ENCODE measurements at places on chromosomes 16 and 17.

DNA sequence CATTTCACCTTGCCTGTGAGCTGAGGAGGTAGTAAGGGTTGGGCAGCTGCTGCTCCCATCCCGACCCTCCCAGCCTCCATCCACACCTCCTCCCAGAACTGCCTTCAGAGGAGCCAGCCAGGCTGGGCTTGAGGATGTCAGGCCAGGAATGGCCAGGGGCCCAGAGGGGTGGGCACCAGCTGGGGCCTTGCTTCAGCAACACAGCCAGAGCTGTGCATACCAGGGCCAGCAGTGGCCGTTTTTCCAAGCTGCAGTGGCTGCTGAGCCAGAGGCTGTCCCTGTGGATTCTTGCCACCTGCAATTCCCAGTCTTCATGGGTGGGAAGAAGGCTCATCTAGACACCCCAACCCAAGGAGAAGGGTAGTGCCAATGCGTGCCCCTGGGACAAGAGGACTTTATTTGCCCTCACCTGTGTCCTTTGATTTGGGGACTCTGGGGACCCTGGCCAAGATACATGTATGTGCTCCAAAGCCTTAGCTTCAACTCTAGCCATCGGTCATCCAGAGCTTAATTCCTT is 153.4 kb upstream of the SDK2 start:
- DNase-seq = no peak

DNA sequence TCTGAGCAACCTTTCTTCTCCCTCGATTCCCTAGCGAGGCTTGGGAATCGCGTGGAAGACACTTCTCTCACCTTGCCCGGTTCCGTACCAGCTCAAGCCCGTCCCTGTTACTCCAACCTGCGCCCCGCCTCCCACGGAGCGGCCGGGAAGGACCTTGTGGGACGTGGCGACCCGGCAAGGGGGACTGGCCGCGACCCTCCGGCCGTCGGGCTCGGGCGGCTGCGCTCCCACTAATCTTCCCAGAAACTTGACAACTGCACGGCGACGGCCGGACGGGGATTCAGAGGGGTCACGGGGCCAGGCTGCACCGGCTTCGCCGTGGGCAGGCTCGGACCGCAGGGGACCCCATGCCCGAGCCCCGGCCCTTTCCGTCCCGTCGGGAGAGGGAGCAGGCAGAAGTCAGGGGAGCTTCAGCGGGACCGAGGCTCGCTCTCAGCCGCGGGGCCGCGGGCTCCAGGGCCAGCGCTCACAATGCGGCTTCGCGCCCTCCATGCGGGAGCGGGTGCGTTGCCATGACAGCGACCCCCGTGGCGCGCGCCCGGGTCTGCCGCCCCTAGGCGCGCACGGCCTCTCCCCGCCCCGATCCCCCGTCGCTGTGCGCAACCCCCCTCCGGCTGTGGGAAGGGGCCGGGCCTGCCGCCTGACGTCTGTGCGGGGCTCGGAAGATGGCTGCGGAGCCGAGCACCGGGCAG is at the start of gene SGSM2:
SGSM2 (plus strand) TSS at position 650 of the 692 bp plus-strand sequence. CDS start 188 bp downstream, outside the sequence.
- DNase-seq = peak; percentile 30

- DNase-seq = no peak
These were observed 72.1 kb upstream of the RCVRN start for GRCh38 chr17:9977180-9977575.

DNA sequence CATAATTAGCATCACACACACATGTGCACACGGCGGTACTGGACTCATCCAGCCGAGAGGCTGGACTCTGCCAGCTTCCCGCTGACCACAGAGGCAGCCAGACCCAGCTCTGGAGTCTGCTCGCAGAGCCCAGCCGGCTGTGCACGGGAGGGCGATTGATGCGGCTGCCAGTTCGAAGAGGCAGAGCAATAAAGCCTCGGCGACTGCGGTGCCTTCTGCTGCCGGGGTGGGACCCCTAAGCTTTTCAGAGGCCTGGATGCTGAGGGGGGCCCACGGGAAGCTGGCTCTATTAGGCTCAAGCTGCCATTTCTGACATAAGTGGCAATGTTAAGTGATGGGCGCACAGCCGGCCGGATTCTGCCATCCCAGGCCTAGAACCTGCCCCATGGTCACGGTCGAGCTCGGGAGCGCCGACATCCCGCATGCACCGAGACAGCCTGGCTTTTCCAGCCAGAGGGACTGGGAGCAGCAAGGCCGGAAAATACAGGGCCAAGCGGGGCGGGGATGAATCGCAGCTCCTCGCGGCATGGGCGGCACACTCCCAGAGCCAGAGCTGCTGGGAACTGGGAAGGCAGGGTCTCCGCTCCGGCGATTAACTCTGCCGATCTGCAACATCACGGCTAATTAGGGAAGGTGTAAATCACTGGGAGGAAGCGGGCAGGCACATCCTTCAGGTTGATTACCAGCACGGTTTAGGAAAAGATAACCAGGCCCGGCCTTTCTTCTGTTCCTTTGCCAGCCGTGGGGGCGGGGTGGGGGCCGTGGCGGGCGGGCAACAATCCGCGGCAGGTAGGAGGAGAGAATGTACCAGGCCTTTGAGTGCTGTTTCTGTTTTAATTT is 57.7 kb downstream of the TBC1D16 start:
- DNase-seq = no peak

DNA sequence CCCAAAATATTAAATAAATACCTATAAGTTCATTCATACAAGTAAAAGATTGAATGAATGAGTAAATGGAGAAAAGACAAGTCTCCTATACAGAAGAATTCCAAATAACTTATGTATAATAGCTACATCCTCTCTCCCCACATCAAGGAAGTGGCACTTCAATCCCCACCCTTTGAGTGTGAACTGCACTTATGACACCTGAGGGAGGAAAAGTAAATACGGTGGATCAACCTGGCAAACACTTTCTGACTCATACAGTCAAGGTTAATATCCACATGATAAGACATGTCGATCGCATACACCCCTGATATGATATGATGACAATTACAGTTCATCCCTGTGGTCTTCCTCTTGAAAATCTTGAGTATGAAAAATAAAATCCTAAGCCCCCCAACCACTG is 18.0 kb downstream of the SLFN12L start:
- no peak for DNase-seq

- no peak for DNase-seq
These were observed 765 bp upstream of the ADORA2B start for GRCh38 chr17:15943971-15944758.

GRCh38 chr17:6165806-6166205 is 95.6 kb downstream of the WSCD1 start:
- no peak for DNase-seq

- peak; percentile 99 for DNase-seq
These were observed at the start of gene SRSF2 for GRCh38 chr17:76737082-76737675. SRSF2 (minus strand) TSS chr17:76737331; CDS start chr17:76737160, 171 bp downstream.

DNA sequence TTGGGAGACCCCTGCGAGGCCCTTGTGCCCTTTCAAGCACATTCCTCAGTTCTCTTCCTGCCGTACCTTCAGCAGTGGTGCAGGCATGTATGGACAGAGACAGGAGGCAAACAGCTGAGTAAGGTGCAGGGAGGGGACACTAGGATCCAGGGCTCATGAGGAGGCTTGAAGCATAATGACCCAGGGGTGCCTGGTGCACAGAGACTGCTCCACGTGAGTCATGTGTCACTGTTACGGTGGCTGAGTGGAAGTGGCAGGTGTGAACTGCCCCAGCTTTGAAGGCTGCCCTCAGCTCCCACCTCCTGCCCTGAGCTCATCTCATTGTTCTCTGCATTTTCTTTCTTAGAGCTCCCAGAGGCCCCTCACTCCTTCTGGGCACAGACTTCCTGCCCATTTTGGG is 124.8 kb downstream of the NTN1 start:
- no peak for DNase-seq

DNA sequence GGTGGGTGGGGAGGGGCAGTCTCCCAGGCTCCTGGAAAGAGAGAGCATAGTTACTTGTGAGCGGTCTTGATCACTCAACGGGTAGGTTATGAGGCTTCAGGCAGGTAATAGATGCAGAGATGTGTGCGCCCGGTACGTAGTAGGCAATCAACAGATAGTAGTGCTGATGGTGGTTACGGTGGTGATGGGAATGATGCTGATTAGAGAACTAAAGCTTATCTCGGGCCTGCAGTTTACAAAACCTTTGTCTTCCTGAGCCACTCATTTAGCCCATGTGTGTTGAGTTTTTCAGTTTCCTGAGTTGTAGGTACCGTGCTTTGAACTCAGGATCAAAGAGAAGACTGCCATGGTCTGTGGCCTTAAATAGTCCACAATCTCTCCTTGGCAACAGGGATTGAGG is 401.0 kb downstream of the SNX29 start:
- no peak for DNase-seq

DNA sequence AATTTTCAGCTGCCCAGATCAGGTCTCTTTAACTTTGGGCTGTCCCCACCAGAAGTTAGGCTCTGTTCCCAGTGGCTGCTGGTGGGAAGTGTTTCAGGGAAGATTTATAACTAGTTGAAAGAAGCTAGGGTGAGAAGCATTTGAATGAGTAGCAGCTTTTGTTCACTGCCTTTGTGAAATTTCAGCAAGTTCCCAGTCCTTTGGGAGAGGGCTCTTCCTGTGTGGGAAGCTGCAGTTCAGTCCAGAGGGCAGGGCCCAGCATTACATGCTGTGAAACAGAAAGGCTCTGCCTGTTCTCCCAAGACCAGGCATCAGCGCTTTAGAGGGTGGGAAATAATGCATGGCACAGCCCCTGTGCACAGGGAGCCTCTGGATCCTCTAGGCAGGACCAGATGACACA is 17.8 kb downstream of the PROCA1 start:
- DNase-seq = no peak

DNA sequence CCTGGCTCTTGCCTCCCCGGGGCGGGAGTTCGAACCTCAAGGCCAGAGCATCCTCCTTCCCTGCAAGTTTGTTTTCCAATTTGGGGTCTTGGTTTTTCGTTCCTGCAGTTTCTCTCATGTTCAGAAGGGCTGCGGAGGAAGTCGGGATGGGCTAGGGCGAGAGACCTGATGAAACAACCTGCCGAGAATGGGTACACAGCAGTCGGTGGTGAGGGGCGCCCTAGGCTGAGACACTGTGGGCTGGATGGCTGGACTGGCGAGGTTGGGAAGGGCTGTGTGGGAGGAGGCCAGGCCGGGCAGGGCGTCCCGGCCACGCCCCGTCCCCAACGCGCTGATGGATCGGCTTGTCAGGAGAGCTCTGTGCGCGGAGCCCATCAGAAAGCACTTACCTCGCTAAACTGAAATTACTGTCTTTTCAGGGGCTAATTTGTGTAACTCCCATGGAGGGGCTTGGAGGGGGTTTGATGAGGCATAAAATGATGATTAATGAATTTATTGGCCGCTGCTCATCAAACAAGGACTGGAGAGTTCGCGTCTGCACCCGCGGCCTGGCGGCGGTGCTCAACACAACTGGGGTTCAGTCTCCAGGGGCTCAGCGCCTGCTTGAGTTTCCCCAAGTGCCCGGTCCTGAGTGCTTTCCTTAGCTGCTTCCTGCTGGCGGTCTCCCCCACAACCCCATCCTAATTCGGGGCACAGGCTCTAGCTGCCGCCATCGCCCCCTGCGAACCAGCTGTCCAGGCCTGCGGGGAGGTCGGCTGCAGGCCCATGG is 9.0 kb downstream of the IRX5 start:
- no peak for DNase-seq

DNA sequence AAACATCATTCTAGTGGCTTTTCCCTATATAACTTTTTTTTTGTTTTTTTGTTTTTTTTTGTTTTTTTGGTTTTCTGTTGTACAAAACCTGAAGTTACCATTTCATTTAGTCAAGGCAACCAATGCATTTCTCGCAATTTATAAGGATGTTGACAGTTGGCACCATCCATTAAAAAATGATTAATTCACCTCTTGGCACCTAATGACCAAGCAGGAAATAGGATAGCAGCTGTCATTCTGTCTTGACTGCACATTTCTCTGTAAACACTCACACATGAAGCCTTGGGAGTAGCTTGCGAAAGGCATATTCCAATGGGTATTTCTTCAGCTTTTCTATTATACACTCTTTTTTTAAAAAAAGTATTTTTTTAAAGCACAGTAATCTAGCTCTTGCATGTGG is 77.5 kb downstream of the SYCE1L start:
- DNase-seq = no peak

- no peak for DNase-seq
These were observed 263.0 kb downstream of the FTO start for GRCh38 chr16:53966821-53967571.

- DNase-seq = peak; percentile 18
These were observed 651 bp upstream of the EIF1 start for GRCh38 chr17:41687828-41688640.

DNA sequence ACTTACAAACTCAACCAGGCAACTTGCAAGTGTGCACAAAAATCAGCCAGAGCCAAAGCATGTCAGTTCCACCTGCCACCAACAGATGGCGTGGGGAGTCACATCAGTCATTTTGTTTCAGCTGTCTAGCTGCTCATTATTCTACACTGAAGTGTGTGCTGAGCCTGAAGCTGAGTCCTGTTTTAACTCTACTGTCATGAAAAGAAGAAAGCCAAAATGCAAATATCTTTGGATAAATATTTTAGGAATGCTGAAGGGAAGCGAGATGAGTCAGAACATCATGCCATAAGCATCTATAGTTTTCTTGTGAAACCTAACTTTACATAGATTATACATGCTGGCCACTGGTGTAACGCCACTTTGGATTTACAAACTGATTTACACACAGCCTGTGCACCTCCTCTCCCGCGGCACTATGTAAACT is 172.6 kb downstream of the CDK5R1 start:
- DNase-seq = no peak

DNA sequence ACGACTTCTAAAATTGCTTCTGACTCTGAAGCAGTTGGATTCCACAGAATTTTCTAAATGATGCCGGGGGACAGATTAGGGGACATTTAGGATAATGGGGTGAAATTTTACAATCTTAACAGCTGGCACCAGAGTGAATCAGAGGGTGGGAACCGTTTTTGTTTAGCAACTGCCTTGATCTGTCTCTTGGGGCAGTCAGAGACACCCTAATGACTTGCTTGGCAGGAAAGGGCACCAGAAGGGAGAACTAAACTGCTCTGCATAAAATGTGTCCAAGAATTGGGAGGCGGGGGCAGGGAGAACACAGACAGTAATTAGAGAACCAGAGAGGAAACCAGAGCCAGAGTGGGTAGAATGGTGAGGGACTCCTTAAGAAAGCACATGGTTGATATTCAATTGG is 6.1 kb upstream of the ABCC12 start:
- DNase-seq = no peak

DNA sequence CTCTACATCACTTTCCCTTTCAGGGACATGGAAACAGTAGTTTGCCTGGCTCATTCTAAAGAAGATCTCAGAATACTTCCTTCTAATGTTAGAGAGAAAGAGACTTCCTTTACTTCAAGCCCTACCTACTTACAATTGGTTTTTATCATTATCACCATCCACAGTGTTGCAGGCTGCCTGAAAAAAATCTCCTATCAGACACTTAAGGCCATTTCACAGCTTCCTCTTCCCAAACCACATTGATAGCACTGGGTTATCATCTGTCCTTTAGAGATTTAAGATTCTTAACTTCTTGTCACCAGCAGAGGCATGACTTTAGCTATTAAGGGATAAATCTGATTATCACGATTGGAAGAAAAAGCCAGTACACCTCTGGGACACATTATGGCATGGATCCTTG is 178.5 kb upstream of the TBX2 start:
- no peak for DNase-seq

GRCh38 chr17:73641826-73642600 is 2.2 kb downstream of the SDK2 start:
- DNase-seq = no peak

Data from stimulated activated CD4-positive, alpha-beta T cell treated with anti-CD3 and anti-CD28 coated beads, TNF-alpha, amount 100 ng/mL, for 1 hour (primary cell).